ENCODE measurements at places on chromosomes 2 and 18.

DNA sequence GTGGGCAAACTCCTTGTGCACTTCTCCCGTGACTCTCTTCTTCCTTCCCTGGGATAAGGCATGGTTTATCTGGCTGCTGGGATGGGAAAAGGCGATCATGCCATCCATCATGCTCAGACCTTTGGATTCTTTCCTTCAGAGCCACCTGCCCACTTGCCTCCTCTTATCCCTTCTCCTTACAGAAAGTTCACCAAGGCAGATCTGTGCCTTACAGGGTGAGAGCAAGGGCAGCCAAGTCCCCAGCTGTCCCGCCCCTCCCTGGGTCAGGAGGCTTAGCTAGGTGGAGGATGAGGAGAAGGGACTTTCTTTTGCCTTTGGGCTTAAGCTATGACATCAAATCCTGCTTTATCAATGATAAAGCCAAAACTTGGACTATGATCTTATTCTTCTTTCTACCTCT, 47.6 kb downstream of the KCNE4 start:
- no peak for DNase-seq

DNA sequence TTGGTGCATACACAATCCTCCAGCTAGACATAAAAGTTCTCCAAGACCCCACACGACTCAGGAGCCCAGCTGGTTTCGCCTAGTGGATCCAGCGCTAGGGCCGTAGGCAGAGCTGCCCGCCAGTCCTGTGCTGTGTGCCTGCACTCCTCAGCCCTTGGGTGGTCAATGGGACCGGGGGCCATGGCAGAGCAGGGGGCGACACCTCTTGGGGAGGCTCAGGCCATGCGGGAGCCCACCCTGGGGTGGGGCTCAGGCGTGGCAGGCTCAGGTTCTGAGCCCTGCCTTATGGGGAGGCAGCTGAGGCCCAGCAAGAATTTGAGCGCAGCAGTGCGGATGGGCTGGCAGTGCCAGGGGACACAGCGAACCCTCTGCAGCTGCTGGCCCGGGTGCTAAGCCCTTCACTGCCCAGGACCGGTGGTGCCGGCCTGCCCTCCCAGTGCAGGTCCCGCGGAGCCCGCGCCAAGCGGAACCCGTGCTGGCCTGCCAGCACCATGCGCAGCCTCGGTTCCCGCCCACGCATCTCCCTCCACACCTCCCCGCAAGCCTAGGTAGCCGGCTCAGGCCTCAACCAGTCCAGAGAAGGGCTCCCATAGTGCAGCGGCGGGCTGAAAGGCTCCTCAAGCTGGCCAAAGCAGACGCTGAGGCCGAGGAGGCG, 1566.6 kb upstream of the SLC39A10 start:
- DNase-seq = no peak

DNA sequence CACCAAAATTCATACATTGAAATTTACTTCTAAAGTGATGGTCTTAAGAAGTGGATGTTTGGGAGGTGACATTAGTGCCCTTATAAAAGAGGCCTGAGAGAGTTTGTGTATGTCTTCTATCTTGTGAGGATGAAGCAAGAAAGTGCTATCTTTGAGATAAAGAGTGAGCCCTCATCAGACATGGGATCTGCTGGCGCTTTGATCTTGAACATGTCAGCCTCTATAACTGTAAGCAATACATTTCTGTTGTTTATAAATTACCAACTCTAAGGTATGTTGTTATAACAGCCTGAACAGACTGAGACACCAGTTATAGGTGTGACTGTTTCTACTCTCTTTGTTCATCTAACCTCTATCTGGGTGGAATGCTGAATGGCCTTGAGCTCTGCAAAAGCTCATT, 54.5 kb upstream of the SETBP1 start:
- DNase-seq = no peak

DNA sequence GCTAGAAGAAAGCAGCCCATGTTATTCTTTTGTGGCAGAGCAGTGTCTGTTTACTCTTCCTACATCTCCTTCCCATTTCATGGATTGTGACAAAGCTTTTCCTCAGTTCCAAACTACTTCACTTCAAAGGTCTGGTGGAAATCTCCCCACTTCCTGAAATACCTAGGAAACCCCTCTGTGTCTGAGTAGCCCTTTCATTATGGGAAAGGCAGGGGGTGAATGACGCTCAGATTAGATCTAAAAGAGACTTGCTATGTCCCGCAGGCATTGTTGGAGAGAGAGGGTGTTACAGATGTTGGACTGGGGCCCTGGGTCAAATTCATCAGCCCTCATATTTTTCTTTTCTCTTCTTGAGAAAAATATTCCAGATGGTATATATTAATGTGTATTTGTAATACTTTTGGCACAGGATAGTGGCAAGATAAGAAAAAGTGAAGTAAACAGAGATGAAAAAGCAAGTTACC, 675.0 kb downstream of the IRS1 start:
- no peak for DNase-seq

DNA sequence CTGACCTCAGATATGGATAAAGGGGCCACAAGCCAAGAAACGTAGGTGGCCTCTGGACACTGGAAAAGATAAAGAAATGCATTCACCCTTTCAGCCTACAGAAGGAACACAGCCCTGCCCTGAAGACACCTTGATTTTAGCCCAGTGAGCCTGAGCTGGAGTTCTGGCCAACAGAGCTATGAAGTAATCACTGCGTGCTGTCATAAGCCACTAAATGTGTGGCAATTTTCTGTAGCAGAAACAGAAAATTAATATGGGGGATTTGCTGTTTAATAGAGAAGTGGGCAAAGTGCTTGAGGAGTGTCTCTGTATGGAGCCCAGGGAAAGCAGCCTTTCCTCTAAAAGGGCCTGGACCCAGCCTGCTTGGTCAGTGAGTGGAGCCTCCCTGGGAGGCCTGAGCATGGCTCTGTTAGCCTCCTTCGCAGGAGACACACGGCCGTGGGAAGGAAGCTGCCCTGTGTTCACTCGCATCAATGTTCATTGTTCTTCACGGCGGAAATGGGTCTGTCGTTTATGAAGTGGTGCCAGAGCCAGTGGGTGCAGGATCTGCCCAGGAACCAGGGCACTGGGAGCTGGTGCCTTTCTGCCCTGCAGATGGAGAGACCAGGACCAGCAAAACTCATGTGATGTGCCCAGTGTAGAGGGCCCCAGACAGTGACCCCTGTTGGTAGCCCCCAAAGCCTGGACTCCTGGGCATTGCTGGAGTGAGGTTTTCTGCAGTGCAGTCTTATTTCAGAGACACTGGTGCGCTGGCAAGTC, 268.9 kb downstream of the NDUFA10 start:
- DNase-seq = no peak
